ENCODE measurements at places on chromosomes 11 and 22. TPM values are rescaled to one million over a fixed set of nuclear protein-coding genes. Genes with fewer than 3 reads are reported as not detected.
A peak's percentile ranks its signal among the peaks of the same experiment; 100 is the strongest.

KRTAP5-10 gene
- total RNA-seq = not detected

DNA sequence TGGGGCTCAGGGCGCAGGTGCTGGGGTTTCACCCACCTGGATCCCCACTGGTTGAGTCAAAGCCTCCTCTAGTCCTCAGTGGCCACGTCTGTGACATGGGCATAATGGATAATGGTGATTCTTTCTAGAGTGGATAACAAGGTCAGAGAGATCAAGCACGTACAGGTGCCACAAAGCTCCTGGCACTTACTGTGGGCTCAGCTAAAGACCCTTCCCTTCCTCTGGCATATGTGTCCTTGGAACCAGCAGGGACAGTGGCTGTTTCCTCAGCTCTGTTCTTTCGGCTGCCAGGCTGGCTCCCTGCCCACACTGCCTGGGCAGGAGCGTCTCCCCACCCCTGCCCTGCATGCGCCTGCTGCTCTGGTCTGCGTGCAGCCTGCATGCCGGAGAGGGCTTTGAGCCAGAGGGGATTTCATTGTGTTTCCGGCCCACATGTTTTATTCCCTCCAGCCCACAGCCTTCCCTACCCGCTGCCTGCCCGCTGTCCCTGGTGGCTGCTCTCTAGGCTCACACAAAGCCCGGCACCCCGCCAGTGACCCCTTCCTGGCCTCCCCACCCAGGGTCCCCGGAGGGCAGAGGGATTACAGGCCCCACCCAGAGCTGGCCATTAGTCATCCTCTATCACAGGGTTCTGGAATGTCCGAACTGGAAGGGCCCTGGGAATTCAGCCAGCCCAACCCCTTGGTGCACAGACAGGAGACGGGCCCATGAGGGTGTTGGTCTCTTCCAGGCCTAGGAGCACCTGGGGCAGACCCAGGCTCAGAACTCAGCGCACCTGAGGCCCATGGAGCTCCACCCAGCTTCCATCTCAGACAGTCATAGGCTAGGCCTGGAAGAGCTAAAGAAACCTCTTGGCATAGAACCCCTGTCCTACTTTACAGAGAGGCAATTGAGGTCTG is 55.3 kb upstream of the GCAT start:
- DNase-seq = peak; percentile 94
- peaks cover 51% of the 10 kb centered on the region for H3K4me1 ChIP-seq
- H3K27me3 ChIP-seq = no peaks in the 10 kb centered on the region
- no peaks in the 10 kb centered on the region for H3K36me3 ChIP-seq
- H3K4me3 ChIP-seq = peak overlapping the region; percentile 15

- no peak overlapping the region for H3K4me3 ChIP-seq
- H3K27ac ChIP-seq = no peak overlapping the region
- DNase-seq = no peak
These were observed 25.8 kb downstream of the TSKU start for GRCh38 chr11:76808996-76809395.

- no peak overlapping the region for H3K4me3 ChIP-seq
- DNase-seq = no peak
- H3K27me3 ChIP-seq = peaks cover 4% of the 10 kb centered on the region
- no peaks in the 10 kb centered on the region for H3K4me1 ChIP-seq
- no peaks in the 10 kb centered on the region for H3K36me3 ChIP-seq
- H3K27ac ChIP-seq = no peak overlapping the region
These were observed 20.1 kb downstream of the TMPRSS6 start for GRCh38 chr22:37089434-37089833.

MUC15 gene
- not detected for total RNA-seq

POU2F3 gene
- total RNA-seq = not detected

PHETA2 gene
- 1.4 TPM for total RNA-seq

DNA sequence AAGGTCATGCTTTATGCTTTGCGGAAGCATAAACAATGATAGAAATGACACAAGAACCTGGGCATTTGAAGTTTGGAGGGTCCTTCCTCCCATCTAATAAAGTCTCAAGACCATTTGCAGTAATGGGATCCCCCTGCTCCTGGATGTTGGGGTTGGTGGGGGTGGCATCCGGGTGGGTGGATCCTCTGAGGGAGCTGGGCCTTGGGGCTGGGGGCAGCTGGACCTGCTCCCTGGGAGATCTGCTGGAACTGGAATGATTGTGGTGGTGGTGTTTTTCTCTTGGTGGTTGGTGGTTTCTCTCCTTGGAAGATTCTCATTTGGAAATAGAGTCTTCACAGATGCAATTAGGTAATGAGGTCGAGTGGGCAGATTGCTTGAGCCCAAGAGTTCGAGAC is 2.2 kb upstream of the NAP1L4 start:
- H3K27me3 ChIP-seq = no peaks in the 10 kb centered on the region
- no peak overlapping the region for H3K27ac ChIP-seq
- peaks cover 30% of the 10 kb centered on the region for H3K4me1 ChIP-seq
- DNase-seq = no peak

DNA sequence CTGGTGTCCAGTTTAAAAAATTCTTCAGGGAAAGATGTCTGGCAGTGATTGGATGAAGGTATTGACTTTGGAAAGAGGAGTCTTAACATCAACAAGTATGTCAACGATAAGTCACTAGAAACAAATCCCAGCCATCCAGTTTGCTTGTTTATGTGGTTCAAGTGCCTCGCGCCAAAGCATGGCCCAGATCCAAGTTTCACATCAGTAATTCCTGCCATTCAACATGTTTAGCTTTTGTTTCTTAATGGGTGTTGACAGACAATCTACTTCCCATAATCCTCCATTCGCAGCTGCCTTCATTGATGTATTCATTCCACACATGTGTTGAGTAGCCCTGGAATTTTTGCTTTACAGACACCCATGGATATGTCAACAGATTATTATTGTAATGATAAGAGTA is 77.8 kb downstream of the UBASH3B start:
- no peak overlapping the region for H3K27ac ChIP-seq
- H3K36me3 ChIP-seq = no peaks in the 10 kb centered on the region
- peaks cover 3% of the 10 kb centered on the region for H3K27me3 ChIP-seq
- no peak overlapping the region for H3K4me3 ChIP-seq

Data from psoas muscle (tissue), 8 donors.